Dermis microvascular lymphatic vessel endothelial cell (primary cell): ENCODE measurements at places on chromosomes 16 and 17. TPM values are rescaled to one million over a fixed set of nuclear protein-coding genes. Genes with fewer than 3 reads are reported as not detected.

Gene FNDC8
- total RNA-seq: under 0.01 TPM in 1 of 2 replicates, not detected in the other

Gene CFAP52
- total RNA-seq: not detected in 2 replicates

DNA sequence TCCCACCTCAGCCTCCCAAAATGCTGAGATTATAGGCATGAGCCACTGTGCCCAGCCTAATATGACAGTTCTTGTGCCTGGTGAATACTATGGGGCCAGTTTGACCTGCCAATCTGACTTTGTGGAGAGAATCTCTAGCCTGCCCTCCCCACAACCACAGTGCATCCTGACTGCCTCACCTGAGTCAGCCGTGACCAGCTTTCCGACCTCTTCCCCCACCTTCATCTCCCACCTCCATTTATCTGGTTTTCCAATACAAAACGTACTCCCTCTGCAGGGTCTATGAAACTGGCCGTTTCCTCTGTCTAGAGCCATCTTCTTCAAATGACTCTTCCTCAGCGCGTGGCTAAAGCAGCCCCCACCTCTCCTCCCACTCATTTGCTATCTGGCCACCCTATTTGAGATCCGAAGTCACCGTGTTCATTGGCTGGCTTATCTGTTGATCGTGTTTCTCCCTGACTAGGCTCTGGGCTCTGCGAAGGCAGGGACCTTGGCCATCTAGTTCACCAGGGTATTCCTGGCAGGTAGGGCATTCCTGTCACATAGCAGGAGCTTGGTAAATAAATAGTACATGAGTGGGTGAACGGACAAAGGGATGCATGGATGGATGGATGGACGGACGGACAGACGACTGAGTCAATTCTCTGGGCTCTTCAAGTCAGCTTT lies 22.3 kb upstream of the PLLP start:
- DNase-seq: no peak

DNA sequence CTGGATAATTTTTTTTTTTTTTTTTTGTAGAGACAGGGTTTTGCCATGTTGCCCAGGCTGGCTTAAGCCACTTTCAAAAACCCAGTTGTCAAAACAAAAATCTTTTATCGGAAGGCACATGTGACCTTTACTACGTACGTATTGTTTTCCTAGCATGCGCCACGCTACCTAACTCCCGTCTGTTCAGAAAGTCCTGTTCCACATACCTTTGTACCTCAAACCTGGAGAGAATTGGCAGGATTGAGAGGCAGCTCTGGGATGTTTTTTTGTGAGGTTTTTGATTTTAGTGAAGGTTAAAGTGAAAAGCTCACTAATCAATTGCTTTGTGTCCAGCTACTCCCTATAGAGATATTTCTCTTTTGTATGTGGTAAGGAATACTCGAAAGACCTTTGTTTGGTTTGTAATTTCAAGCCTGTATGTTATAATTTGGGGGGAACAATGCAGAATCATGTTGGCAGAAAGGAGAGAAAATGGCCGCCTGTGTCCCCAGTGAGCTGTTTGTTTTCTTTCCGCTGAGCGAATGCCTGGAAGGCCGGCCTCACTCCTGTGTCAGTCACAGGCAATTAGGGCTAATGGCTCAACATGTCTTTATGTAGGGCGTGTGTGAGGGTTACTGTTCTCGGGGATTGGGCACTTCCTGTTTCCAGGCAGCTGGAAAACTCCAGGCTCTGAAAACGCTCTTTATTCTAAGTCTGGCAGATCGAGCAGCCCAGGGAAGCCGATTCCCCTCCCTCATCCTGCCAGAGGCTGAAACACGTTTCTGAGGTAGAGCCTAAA lies 60.8 kb upstream of the CLEC18A start:
- peak; percentile 83 for DNase-seq

DNA sequence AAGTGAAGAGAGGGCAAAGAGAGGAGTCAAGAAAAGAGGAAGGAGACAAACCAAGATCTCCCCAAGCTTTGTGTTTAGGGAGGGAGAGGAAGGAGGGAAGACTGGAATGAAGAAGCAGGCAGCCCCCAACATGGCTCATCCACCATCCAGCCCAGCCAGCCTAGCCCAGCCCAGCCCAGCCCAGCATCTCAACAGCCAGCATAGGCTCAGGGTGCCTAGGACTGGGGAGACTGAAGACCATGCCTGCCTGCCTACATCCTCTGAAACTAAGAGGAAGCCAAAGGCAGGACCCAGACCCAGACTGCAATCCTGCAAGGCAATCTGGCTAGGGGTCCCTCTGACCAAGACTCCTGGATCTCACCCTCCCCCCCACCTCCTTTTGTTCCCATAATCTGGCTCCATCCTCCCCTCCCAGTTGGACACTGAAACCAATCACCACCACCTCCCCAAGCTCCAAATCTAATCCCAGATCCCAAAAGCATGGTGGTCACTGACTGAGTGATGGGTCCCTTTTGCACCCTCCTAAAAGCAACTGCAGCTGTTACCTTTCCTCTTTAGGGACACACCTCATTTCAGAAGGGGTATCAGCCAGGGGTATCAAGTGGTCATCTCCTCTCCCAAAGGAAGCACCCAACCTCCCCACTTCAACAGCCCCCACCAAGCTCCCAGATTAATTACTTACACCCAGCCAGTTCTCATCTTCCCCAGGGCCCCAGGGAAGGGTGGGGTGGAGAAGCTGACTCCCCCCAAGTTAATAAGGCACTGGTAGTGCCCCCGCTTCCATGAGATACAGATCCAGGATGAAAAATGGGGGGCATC lies 1.2 kb downstream of the HDAC5 start:
- DNase-seq: no peak

Gene GAS2L2
- under 0.01 TPM in 1 of 2 replicates, not detected in the other for total RNA-seq

DNA sequence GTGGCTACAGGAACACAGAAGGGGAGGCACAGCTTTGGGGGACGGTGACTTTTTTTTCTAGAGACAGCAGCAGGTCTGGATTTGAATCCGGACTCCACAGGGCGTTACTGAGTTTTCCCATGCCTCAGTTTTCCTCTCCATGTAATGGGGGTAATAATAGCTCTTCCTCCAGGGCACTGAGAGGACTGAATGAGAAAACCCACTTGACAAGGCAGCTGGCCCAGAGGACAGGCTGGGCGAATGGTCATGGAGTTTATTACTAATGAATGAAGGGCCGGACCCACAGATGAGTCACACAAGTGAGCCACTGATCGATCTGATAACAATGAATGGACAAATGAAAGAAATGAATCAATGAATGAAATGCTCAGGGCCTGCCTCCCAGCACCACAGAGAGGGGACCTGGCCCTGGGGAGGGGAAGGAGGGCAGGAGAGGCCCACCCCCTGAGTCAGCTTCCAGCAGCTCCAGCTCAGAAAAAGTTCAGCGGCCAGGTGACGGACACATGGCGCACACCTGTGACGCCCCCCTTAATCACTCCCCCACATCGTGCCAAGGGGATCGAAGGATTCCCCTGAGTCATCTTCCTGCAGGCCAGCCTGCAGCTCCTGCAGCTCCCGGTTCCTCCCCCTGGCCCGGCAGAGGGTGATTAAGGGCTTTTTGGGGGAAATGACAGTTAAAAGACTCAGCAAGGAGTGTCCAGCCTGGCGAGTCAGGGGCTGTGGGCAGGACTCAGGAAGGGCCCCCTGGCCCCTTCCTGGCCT lies 54.3 kb downstream of the SOCS1 start:
- peak; percentile 26 for DNase-seq

DNA sequence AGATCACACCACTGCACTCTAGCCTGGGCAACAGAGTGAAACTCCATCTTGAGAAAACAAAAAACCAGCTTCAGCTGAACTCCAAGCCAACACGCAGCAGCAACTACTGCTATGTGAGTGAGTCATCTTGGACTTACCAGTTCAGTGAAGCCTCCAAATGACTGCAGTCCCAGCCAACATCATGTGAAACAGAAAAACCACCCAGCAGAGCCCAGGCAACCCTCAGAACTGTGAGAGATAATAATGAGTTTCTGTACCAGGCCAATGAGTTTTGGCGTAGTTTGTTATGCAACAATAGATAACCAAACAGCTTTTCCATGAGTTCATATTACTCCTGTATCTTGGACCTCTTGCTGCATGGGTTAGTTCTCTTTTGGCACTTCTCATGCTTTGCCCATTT lies 23.3 kb downstream of the PHF12 start:
- no peak for DNase-seq

DNA sequence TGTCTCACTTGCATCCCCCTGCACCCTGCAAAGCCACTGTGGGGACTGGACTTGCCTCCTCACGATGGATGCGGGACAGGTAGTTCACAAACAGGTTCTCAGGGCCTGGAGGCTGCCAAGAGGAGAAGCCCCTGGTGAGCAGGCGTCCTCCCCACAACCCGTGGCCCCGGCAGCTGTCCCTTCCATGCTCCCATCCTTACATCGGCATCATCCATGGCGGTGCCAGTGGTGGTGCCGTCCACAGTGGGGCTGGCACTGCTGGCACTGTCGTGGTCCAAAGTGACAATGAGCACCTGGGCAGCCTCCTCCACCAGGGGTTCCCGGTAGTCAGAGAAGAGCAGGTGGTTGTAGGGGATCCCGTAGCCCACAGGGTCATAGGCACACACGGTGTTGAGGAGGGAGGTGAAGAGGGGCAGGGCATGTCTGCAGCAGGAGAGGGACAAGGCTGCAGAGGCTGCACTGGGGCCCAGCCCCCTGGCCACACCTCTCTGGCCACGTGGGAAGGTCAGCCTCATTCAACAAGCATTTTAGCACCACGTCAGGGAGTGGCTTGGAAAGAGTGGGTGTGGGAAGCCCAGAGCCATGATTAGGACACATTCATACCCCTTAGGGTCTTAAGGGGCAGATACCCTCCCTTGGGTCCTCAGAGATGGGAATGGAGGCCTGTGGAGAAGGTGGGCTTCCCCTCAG lies 12.6 kb downstream of the HID1 start:
- no peak for DNase-seq

Gene PLEKHM1
- 12.7 and 21.7 TPM in 2 replicates for total RNA-seq

Gene ASPHD1
- total RNA-seq: 0.25 and 0.26 TPM in 2 replicates
